ENCODE measurements at places on chromosomes 6 and 20. TPM values are rescaled to one million over a fixed set of nuclear protein-coding genes. Genes with fewer than 3 reads are reported as not detected.

MC3R gene
- total RNA-seq: not detected

ESR1 gene
- under 0.01 TPM for total RNA-seq

VGLL2 gene
- not detected for total RNA-seq

FILIP1 gene
- 0.34 TPM for total RNA-seq

SIM1 gene
- total RNA-seq: not detected

MATN4 gene
- not detected for total RNA-seq

TGM3 gene
- total RNA-seq: not detected

DYNLT2 gene
- 1.0 TPM for total RNA-seq

CALHM4 gene
- total RNA-seq: not detected

NRSN1 gene
- total RNA-seq: not detected

DAAM2 gene
- 7.9 TPM for total RNA-seq

SNTA1 gene
- total RNA-seq: 16.9 TPM

SDC4 gene
- 122 TPM for total RNA-seq

KIAA0408 gene
- 0.30 TPM for total RNA-seq

TAAR5 gene
- total RNA-seq: not detected

NKAIN4 gene
- total RNA-seq: not detected

MYO6 gene
- 6.5 TPM for total RNA-seq

FAM209B gene
- total RNA-seq: not detected

OPN5 gene
- total RNA-seq: not detected

PHACTR3 gene
- not detected for total RNA-seq

SYNCRIP gene
- total RNA-seq: 55.5 TPM

PI16 gene
- total RNA-seq: not detected

SIRPB1 gene
- total RNA-seq: 0.67 TPM

PGBD1 gene
- 7.1 TPM for total RNA-seq

DEFB124 gene
- not detected for total RNA-seq

FKBP5 gene
- 109 TPM for total RNA-seq

TSBP1 gene
- not detected for total RNA-seq

CD24 gene
- total RNA-seq: 0.17 TPM

AGER gene
- total RNA-seq: 1.0 TPM

CPNE5 gene
- total RNA-seq: not detected

SCUBE3 gene
- 0.30 TPM for total RNA-seq

PRELID3B gene
- 36.1 TPM for total RNA-seq

AVP gene
- not detected for total RNA-seq

AIF1 gene
- total RNA-seq: not detected

SEL1L2 gene
- not detected for total RNA-seq

ZDHHC14 gene
- 3.4 TPM for total RNA-seq

GSTA3 gene
- total RNA-seq: not detected

IPCEF1 gene
- not detected for total RNA-seq

KCNB1 gene
- not detected for total RNA-seq

PLA2G7 gene
- total RNA-seq: not detected

DEFB127 gene
- not detected for total RNA-seq

PXT1 gene
- not detected for total RNA-seq

KHDRBS2 gene
- total RNA-seq: not detected

PLCB1 gene
- total RNA-seq: 1.7 TPM

All from bronchus fibroblast of lung (primary cell).